Frontal cortex (tissue), 4 donors: ENCODE measurements at places on chromosomes 5 and 9.

DNA sequence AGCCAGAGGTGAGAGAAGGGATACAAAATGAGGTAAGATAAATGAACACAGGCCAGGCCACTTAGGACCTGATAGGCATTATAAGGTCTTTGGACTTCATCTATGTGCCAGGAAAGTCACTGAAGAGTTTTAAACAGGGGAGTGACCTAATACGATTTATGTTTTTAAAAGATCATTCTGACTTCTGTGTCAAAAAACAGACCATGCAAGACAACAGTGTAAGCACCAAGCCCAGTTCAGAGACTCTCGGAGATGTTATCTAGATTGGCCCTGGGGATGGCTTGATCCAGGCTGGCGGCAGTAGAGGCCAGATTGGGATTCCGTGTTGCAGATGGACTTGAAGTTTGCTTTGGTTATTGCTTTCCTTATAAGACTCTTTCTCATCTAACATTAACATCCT is 43.0 kb upstream of the DPYSL3 start:
- DNase-seq: no peak

DNA sequence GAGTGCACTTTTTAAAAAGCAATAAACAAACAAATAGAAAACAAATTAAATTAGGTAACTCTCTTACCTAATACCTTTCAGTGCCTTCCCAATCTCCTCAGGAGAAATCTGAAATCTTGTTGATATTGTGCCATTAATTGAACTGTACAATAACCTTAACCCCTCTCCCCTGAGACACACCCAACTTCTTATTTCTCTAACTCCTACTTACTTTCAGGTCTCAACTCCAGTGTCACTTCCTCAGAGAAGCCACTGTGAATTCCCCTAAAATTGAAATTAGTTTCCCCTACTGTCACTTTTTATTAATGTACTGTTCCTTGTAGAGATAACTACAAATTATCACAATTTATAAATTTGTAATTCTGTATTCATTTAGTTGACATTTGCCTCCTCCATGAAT is 295.3 kb upstream of the TNC start:
- no peak for DNase-seq

GRCh38 chr5:152305525-152305924 is 99.6 kb downstream of the NMUR2 start:
- no peak for DNase-seq

GRCh38 chr5:17670353-17670752 is 36.1 kb downstream of the TAF11L14 start:
- no peak for DNase-seq

GRCh38 chr9:120808931-120809330 is 15.7 kb upstream of the FBXW2 start:
- DNase-seq: no peak

GRCh38 chr9:14173713-14174112 is 140.2 kb downstream of the NFIB start:
- no peak for DNase-seq

DNA sequence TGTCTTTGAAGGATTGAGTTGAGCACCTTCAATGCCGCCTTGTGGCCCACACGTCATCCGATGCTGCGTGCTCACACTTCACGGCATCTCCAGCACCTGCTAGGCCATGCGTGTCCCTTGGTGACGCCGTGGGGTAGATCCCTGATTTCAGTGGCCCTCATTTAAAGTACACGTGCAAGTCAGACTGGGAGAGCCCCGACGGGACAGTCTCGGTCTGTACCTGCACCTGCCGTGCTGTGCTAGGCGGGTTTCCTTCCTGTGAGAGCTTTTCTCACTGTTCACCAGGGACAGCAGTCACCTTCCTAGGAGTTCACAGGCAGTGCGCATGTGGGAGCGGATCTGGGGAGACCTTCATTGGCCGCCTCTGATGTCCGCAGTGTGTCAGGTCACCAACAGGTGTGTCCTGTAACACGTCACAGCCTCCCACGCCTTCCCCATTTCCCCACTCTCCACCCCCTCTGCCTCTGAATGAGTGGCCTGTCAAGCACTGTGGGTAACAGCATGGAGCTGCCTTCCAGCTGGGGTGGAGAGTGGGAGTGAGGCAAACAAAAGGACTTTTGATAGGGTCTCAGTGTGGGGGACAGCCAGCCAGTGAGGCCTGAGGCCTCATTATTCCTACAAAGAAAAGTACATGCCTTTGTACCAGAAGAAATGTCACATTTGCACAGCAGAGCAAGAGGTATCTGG is 236.4 kb downstream of the FANCC start:
- peak; percentile 67 for DNase-seq

- DNase-seq: no peak
Observed at GRCh38 chr5:179967489-179967888, 59.8 kb upstream of the TBC1D9B start.

DNA sequence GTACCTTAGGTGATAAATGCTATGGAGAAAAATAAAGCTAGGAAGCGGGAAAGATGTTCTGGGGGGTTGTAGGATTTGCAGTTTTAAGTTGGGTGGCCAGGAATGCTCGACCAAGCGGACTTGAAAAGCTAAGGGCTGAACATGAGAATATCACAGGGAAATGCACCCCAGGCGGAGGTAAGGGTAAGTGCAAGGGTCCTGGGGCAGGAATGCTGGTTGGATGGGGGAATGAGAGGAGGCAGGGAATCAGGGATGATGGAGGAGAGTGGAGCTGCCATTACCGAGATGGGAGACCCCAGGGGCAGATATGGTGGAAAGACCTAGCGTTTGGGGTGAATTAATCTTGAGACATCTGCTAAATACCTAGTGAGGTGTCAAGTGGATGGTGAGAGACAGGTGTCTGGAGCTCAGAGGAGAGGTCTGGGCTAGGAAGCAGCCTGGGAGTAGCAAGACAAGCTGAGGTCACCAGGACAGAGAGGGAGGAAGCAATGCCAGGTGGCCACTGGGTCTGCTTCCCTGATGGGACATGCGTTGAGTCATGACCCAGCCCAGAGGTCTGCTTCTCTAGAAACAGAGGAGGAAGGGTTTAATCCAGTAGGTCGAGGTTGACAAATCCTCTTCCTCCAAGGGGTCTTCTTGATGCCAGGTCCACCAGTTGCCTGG is 77.7 kb upstream of the ASS1 start:
- no peak for DNase-seq

DNA sequence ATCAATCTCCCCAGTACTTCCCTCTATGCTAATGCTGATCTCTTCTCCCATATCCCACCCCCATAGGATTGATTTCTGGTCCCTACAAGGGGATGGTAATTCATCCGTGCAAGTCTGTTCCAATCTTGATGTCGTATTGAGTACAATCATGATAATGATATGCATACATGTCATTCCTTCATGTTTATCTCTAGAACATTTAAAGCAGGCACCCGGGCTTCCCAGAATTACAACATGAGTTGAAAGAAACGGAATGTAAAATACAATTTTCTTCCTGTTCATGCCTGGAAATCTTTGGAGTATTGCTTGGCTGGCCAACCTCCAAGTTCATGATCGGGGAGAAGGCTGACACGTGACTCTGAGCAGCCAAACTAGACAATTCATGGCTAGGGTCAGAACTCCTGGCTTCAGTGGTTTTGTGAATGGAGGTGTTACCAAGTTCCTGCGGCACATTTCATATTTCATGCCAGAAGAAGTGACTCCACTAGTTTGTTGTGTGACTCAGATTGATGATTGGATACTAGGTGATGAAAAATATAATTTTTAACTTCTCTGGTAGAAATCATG is 66.6 kb downstream of the C9orf152 start:
- DNase-seq: no peak

GRCh38 chr5:51465165-51465564 is 81.9 kb downstream of the ISL1 start:
- no peak for DNase-seq
